ENCODE measurements at places on chromosomes 3 and 15.

DNA sequence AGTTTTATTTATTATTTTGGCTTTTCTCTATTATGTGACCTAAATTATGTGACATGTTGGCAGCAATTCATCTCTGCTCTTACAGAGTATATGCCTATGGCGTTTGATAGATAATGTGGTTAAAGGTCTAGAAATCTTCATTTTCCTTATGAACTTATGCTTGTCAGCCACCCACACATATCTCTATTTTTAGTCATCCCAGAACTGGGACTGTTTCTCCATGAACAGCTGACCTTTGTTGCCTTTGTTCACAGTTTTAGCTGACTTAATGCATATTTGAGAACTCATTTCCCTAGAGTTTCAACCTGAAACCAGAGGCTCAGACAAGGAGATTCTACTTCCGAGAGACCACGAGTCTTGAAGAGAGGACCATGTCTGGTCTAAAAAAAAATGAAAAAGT is 176.5 kb downstream of the RAP2B start:
- DNase-seq: no peak

- DNase-seq: no peak
Observed at GRCh38 chr15:65342493-65342892, 35.3 kb downstream of the IGDCC3 start.

- no peak for DNase-seq
Observed at GRCh38 chr3:79086514-79086913, 681.3 kb downstream of the ROBO1 start.

GRCh38 chr15:64247906-64248541 is 85.2 kb upstream of the PPIB start:
- DNase-seq: no peak

DNA sequence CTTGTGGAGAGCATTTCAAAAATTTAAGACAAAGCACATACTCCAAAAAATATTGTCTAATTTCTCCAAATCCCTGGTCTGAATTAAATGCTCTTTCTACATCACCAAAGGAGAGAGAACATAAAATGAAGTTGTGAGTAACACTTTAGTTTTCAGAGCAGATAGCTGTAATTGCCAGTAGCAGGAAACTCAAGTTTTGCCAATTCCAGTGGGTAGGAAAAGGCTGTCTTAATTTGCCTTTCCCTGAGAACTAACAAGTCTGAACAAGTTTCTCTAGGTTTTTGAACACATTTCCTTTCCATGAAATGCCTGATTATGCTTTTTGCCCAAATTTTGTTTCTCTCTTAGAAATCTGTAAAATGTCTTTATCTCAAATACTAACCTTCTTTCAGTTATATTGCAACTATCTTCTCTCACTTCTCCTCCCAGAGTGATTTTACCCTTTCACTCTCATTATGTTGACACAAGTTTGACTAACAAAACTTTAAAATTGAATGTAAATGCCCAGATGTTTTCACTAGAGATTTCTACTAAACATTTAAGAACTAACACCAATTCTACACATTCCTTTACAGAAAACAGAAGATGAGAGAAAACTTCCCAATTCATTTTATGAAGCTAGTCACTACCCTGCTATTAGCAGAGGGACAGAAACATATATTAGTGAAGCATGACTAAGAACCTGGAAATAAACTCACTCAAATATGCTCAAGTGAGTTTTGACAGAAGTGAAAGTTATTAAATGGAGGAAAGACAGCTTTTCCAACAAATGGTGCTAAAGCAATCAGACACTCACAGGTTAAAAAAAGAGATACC is 38.4 kb downstream of the RFX7 start:
- no peak for DNase-seq

All from T-helper 2 cell (primary cell).